ENCODE measurements at places on chromosomes 6 and 20.

DNA sequence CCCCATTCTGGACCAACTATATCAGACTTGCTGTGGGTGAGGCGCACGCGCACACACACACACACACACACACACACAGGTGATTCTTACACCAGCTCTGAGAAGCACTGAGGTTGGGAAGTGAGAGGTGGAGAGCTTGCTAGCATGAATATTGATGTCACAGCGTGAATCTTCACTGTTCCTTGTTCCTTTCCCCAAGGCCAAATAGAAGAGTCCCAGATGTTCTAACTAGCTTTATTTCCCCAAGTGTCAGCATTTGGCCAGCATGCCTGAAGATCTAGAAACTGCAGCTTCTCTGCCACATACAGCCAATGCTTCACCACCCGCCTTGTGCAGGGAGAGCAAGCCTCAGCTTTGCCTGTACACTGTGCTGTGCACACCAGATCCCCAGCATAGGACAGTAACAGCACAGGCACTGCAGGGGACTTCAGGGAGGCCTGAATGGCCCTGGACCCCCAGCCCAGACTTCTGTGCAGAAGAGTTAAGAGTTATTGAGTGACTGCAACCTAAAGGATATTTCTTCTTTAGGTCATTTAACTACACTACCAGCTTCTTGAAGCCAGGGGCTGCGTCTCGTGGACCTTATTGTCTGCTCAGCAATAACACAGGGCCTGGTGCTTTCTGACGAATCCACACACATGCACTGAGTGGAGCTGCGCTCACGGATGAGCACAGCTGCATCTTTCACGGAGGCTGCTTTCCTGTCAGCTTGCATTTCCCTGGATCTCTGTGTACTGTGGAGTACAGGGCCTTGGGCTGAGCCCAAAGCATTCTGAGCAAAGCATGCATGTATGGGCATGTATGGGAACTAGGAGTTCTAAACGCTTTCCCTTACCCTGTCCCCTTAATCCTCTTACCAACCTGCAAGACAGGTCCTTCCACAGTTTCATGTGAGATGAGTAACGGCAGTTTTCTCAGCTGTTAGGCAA, 13.9 kb upstream of the CD93 start:
- DNase-seq: no peak

DNA sequence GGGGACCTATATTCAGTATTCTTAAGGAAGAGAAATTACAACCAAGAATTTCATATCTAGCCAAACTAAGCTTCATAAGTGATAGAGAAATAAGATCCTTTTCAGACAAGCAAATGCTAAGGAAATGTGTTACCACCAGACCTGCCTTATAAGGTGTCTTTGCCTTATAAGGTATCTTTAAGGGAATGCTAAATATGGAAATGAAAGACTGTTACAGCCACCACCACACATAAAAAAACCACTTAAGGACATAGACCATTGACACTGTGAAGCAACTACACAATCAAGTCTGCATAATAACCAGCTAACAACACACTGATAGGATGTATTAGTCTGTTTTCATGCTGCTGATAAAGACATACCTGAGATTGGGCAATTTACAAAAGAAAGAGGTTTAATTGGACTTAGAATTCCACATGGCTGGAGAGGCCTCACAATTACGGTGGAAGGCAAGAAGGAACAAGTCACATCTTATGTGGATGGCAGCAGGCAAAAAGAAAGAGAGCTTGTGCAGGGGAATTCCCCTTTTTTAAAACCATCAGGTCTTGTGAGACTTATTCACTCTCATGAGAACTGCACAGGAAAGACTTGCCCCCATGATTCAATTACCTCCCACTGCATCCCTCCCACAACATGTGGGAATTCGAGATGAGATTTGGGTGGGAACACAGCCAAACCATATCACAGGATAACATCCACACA, 119.2 kb upstream of the LAMA2 start:
- DNase-seq: no peak

DNA sequence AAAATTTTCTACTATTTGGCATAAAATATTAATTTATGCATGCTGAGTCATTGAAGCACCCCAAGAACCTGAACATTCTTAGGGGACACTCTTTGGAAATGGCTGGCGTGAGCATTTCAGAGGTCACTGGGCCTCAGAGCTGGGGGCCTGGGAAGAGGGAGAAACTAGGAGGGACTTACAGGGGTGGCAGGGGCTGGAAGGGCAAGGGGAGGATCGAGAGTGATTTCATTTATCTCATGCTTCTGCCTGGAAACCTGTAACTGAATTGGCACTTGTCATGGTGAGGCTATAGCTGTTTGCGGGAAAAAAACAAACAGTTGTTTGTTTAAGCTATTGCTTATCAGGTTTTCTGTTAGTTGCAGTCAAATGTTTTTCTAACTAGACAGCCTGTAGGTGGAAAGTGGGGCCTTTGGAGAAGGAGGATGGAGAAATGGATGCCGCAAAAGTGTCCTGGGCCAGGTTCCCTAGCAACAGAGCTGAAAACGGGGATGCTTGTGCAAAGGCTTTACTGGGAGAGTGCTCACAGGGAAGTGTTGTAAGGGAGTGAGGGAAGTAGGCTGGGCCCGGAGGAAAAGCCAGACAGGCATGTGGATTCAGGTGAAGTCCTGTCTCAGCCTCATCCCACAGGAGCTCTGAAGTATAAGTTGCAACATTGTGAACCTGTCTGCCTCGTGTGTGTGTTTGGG, 36.4 kb upstream of the KAT14 start:
- DNase-seq: no peak

GRCh38 chr20:38395165-38395564, 40.0 kb downstream of the SNHG17 start:
- DNase-seq: no peak

GRCh38 chr20:17557675-17558006, 12.2 kb upstream of the DSTN start:
- no peak for DNase-seq

DNA sequence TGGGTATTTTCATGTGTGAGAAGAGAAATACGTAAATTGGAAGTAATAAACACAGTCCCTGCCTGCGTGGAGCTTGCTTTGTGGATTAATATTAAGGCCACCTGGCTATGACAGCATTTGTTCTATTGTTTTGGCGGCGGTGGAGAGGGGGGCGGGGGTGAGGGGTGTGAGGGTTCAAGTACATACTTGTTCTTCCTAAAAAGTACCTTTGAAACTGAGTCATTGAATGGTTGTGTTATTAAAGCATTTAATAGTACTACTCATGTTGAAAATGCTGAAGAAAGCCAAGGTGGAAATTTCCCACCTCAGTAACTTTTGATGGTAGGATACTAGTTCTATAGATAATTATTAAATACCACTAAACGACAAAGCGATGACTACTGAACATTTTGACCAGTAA, 95.0 kb downstream of the FOXC1 start:
- DNase-seq: no peak

- no peak for DNase-seq
Observed at GRCh38 chr20:7137395-7138151, 370.1 kb downstream of the BMP2 start.

GRCh38 chr6:41439524-41440418, 104.4 kb downstream of the NCR2 start:
- no peak for DNase-seq

DNA sequence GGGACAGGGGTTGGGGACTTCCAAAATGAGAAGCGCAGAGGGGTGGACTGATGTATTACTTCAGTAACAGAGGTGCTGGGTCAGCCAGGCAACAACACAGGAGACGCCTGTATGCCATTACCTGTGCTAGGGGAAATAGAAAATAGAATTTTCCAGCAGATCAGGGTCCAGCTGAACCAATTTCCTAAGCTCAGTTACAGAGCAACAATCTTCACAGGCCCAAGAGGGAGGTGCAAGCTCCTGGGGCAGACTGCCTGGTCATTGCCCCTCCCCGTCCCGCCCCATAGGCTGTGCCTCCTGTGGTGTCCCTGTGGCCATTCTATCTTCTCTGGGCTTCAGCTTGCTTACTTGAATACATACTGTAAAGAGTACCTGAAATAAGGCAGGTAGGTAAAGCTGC, 3.7 kb downstream of the KCNK5 start:
- DNase-seq: no peak

DNA sequence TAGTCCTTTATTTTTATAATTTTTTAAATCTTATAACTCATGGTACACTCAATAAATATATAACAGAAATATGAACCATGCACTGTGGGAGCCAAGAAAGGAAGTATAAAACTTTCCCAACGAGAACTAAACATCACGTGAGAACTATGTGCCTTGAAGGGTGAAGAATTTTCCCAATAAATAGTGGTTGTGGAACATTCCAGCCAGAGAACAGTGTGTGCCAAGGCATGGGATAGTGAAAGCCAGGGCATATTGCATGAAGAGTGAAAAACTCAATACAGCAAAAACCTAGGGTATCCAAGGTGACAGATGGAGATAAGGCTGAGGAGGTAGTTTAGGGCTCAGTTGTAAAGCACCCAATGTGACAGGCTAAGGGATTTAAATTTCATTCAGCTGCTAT, 86.1 kb downstream of the SIM1 start:
- no peak for DNase-seq

All from D721Med (cell line).